Fibroblast of gingiva (primary cell): ENCODE measurements at places on chromosomes 5 and 9.
A peak's percentile ranks its signal among the peaks of the same experiment; 100 is the strongest.

DNA sequence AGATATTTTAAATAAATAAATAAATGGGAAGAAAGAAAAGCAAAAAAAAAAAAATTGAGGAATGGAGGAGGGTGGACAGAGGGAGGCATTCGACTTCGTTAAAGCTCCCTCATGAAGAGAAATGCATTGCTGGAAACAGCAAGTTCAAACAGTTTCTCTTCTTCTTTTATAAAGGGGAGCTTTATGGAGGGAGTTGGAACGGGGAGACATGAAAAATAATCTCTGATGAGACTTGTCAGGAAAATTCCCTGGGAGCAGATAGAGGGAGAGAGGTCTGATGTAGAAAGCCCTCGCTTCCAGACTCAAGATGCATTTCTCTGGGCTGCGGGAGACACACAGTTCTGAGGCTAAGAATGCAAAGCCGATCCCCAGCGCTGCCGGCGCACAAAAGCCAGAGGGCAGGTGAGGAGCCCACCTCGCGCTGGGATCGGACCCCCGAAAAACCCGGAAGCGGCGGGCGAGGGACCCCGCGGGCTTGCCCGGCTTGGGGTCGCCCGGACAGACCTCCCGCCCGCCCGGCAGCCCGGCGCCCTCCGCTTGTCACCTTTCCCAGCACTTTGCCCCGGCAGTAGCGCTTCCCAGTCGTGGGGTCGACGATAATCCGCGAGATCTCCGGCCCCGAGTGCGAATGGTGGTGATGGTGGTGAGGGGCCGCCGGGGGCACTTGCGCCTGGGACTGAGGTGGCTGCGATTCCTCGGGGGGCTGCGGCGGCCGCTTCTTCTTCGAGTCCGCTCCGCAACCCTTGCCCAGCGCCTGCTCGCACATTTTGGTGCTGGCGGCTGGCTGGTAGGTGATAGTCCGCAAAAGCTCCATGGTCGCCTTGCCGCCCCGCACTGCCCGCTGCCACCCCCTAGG, 512 bp downstream of the PLK2 start:
- DNase-seq, result peak; percentile 23

- no peak for DNase-seq
Observed at GRCh38 chr5:123297866-123298265, 125.3 kb downstream of the CEP120 start.

DNA sequence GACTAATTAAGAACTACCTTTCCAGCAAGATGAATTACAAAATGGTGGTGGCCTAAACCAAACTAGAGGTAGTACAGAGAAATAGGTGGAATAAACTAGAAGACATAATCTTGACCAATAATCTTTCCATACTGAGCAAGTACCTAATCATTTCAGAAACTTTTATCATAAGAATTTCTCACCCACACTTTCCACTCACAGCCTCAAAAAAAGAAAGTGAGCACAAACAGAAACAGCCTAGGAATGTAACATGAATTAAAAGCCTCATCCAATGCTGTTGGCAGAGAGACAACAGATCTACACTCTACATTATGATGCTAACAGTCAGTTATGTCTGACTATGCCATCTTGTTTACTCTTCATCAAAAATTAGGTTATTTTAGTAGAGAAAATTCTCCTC, 1.3 kb downstream of the RNF38 start:
- DNase-seq, result peak; percentile 54

- DNase-seq, result no peak
Observed at GRCh38 chr5:55338810-55339243, 31.0 kb downstream of the MTREX start.
